ENCODE measurements at places on chromosomes 13 and 19.

DNA sequence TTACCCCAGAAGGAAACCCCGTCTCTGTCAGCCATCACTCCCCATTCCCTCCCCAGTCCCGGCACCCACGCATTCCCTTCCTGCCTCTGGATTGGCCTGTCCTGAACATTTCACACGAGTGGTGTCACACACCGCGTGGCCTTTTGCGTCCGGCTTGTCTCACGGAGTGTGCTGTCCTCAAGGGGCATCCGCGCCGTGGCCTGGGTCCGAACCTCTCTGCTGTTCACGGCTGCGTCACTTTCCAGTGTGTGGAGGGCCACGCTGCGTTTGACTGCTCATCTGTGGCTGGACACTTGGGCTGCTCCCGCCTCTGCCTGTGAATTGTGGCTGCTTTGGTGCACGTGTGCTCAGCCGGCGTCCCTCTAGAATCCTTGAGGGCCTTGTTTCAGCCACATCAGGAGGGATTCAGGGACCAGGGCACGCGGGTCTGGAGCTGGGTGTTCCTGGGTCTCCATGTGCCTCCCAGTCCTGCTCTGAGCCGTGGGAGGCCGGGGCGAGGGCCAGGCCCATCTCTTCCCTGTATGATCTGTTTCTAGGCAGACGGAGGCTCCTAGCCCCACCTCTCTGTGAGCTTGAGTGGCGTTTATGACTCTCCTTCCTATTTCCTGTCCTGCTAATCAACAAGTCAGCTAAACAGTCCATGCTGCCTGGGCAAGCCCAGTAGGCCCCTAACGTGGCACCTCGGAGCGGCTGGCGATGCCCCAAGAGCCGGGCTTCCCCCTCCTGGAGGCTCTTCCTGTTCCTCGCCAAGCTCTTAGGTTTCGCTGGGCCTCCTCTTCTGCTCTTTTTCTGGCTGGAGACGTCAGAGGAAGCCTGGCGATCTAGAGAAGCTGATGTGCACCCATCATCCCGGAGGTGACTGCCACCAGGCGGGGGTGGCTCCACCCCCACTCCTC is 8.1 kb downstream of the STK11 start:
- DNase-seq = no peak

- no peak for DNase-seq
These were observed 36.5 kb upstream of the CLDN10 start for GRCh38 chr13:95516021-95516420.

DNA sequence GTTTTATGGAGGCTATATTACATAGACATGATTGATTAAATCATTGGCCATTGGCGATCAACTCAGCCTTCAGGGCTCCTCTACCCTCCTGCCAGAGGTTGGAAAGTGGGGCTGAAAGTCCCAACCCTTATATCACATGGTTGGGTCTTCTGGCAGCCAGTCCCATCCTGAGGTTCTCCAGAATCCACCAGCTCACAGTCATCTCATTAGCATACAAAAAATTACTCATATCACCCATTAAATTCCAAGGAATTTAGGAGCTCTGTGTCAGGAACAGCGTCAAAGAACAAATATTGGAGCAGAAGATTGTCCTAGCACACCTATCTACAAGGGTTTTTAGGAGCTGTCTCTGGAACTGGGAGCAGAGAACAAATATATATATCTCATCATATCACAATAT is 39.4 kb upstream of the FARP1 start:
- no peak for DNase-seq

DNA sequence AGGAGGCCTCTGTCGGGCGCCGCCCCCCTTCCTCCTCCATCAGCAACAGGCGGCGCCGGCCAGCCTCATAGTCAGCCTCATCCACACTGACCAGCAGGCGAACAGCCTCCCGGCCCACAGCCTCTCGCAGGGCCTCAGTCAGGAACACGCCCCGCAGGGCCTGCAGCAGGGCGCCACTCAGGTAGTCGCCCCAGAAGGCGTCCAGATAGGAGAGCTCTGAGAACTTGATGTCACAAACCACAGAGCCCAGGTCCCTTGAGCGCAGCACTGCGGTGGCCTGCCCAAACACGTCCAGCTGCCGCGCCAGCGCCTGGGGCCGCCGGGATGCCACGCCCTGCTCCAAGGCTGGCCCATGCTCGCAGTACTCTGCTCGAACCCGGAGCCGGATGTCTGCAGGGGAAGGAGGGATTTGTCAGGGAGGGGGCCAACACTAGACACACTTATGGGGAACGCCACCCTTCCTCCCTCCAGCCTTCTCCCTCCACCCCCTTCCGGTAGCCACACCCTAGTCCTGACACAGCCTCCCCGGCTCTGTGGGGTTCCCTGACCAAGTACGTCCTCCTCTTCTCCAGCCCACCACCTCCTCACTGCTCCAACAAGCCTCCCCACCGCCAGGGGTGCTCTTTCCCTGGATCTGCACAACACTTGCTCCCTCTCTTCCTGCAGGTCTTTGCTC is 17.9 kb downstream of the DEDD2 start:
- DNase-seq = no peak

GRCh38 chr19:50178859-50179537 is 15.9 kb upstream of the IZUMO2 start:
- DNase-seq = no peak

- no peak for DNase-seq
These were observed 888 bp downstream of the NOTCH3 start for GRCh38 chr19:15199661-15200552.

DNA sequence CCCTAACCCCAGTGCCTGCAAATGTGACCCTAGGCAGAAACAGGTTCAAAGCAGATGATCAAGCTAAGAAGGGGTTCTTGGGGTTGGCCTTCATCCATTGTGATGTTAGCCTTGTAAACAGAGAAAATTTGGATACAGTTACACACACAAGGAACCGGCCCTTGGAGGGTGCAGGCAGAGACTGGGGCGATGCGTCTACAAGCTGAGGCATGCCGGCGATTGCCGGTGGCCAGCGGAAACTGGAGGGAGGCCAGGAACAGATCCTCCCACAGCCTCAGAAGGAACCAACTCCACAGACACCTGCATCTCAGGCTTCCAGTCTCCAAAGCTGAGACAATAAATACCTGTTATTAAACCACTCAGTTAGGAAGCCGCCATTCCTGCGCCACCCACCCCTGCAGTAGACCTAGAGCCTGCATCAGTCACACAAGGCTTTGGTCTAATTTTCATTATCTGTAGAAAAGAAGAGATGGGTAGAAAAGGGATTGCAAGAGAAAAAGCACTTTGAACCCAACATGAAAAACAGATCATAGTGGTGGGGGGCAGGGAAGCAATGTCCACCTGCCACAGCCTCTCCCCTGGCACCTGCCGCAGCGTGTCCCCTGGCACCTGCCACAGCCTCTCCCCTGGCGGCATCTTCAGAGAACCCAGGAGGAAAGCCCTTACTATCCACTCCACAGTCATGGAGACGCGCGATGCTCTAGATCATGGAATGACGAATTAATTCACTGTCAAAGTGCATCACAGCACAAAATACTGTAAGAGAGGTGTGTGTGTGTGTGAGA is 119.7 kb upstream of the SOX1 start:
- no peak for DNase-seq

Data from stimulated activated CD8-positive, alpha-beta memory T cell treated with anti-CD3 and anti-CD28 coated beads, Interleukin-4, amount 100 ng/mL, for 4 hours (primary cell).